ENCODE measurements at places on chromosomes 16 and 17.

DNA sequence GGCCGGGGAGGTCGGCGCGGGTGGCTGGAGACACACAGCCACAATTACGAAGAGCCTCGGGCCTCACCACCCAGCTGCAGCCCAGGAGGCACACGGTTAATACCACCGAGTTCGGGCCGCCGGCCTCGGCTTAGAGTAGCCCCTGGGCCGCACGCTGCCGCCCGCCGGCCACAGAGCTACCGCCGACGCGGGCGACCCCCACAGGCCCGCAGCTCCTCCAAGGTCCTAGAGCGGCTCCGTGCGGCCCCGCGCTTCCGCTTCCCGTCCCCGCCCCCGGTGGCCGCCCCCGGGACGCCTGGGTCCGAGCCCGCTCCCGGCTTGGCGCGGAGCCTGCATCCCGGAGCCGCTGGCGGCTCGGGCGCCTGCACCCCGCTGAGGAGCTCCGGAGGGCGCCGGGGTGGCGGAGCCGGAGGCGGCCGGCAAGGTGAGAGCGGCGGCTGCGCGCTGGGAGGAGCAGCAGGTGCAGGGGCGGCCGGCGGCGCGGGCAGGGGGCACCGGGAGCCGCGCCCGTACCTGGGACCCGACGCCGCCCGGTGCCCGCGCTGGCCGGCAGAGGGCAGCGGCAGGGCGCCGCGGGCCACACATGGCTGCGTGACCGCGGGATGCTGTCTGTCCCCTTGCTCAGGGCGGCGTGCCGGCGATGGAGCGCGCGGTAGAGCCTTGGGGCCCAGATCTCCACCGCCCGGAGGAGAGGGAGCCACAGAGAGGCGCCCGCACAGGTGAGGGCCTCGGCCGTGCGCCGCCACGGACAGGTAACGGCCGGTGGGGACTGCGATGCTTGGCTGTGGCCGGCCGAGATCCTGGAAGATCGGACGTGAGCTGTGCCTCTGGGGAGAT, at the start of gene ZNF48:
Gene ZNF48, plus strand, starts transcription at position 266 of the 837 bp plus-strand sequence. Its CDS starts 375 bp downstream, at position 641.
- peak; percentile 29 for DNase-seq

DNA sequence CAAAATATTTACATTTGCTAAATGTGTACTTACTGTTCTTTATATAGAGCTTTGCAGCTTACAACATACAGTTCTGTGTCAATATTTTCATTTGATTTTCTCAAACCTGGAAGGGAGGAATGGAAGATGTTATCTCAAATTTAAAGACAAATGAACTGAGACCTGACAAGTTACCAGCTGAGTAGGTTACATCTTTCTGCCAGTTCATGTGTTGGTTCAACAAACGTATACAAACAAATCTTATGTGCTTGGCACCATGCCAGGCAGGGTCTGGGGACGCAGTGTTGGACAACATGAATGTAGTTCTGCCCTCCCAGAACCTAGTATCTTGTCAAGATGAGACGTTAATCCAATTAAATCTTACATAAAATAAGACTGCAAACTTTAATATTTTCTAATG, 507.5 kb upstream of the HSBP1 start:
- DNase-seq: no peak

DNA sequence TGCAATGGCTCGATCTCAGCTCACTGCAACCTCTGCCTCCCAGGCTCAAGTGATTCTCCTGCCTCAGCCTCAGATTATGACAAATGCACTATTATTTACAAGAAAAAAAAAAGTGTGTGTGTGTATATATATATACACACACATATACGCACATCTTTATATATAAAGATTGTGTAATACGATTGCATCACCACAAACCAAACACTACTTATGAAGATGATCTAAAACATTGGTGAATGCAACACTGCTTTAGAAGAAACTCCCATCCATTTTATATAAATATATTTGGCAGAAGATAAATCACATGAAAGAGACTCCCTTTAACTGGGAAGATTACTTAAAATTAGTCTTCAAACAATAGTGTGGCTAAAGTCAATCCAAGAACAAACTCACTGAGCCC, 96.7 kb downstream of the SYCE1L start:
- DNase-seq: no peak

GRCh38 chr17:67244431-67245072, 444 bp downstream of the HELZ start:
- DNase-seq: no peak

- no peak for DNase-seq
These were observed 7.1 kb downstream of the TAF1C start for GRCh38 chr16:84179612-84180320.

- DNase-seq: no peak
These were observed 338.3 kb downstream of the CA10 start for GRCh38 chr17:51820252-51820651.

DNA sequence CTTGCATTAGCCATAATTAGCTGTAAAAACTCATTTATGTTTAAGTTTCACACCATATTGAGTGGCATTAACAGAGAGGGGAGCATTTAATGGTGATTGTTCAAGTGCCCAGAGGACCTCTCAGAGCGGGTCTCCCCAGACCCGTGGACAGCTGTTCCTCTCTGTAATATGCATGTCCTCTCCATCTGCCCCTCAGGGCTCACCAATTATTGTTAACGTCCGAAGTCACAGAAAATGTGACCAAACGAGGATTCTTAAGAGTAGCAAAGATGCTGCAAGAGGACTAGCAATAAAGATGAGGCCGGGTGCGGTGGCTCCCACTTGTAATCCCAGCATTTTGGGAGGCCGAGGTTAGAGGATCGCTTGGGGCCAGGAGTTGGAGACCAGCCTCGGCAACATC, 130.2 kb downstream of the CPPED1 start:
- no peak for DNase-seq

- DNase-seq: no peak
These were observed 8.0 kb downstream of the SECTM1 start for GRCh38 chr17:82325286-82326180.

GRCh38 chr17:80446645-80447405, 29.6 kb downstream of the NPTX1 start:
- no peak for DNase-seq

- DNase-seq: no peak
These were observed 69.9 kb upstream of the CDH5 start for GRCh38 chr16:66296591-66296990.

DNA sequence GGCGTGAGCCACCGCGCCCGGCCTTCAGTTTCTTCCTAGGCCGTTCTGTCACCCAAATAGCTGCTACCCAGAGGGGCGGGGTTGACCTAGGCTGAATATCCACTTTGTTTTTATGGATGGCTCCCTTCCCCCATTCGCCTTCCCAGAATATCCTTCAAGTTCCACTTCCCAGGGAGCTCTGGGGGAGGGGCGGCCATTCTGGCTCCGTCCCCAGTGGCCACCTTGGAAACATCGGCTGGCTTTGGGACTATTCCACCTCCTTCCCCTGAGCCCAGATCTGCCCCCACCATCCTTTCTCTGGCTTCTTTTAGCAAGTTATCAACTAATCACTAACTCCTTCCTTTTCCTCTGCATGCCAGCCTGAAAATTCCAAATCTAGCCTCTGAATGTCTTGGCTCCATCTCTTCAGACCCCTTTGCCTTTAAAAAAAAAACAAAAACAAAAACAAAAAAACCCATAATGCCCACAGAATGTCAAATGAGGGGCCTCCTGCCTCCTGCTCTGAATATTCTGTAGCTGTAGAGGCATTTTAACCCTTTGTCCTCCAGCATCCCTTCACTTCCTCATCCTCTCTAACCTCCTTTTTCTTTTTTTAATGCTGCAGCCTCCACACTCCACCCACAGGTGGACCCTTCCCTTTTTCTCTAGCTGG, 6.4 kb downstream of the ATP1B2 start:
- no peak for DNase-seq

DNA sequence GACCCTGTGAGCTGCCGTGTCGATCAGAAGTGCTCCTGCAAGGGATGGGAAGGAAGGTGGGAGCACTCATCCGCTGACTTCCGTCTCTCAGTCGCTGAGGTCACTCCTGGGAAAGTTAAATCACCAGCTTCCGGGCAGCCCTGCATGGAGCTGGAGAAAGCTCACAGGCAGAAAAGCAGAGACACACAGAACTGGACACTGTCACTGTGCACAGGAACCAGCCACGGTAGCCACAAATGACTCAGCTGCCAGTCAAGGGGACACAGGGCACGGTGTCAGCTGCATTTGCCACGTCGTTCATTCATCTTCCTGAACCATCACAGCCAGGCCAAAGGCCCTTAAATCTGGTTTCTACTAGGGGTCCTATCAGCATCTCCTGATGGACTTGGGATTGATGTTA, 226.4 kb upstream of the PSMD7 start:
- DNase-seq: no peak

GRCh38 chr17:40793832-40794231, 5.9 kb downstream of the KRT28 start:
- DNase-seq: no peak

DNA sequence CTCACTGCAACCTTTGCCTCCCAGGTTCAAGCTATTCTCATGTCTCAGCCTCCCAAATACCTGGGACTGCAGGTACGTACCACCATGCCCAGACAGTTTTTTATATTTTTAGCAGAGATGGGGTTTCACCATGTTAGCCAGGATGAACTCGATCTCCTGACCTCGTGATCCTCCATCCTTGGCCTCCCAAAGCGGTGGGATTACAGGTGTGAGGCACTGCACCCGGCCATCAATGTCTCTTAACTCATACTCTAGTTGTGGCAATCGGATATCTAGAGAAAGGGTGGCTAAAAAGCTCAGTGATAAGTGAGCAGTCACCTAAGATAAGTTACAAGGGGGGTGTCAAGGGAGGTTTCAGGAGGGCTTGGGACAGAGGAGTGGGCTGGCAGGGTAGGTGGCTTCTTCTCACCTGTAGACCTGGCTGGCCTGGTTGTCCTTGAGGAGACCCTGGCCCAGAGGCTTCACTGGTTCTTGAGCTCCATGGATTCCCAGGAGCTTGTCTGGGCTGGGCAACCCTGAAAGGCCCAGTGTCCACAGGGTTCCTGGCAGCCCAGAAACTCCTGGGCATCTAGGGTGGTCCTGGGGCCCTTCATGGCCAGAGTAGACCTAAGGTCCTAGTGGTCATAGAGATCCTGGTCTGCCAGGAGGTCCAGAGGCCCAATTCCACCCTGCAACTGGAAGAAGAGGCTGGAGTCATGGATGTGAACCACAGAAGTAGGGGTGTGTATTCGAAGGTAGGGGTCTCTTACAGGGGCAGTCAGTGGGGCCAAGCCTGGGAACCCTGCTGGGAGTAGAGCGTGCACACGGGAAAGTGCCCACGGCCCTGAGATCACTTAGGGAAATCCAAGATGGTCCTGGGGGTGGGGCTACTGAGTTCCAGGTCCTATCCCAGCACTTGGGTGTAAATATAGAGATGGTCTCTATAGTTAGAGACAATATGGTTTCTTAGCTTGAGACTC, 12.7 kb upstream of the IGFBP4 start:
- DNase-seq: no peak

DNA sequence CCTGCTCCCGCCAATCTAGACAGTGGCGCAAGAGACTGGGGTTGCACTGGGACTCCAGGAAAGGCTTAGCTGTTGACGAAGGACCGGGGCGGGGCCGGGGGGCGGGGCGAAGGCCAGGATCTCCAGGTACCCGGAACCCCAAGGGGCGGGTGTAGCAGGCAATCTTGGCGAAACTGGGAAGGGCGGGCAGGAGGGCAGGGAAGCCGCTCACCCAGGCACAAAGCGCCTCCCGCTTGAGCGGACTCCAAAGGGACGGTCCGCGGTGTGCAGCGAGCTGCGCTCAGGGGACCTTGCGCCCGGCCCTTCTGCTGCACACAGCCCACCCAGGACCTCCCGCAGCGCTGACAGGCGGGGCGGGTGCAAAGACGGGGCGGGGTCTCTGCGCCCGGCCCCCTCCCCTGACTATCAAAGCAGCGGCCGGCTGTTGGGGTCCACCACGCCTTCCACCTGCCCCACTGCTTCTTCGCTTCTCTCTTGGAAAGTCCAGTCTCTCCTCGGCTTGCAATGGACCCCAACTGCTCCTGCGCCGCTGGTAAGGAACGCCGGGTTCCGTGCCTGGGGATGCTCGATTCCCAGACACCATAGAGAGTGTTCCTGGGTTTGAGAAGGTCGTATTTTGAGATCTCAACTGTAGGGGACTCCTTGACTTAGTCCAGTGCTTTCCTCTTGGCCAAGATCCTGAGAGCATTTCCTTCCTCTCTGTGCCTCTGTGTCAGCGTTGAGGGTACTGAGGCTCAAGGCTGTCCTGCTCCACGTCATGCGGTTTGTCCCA, at the start of gene MT1F:
Gene MT1F, plus strand, starts transcription at position 405 of the 772 bp plus-strand sequence. Its CDS starts 100 bp downstream, at position 505.
- DNase-seq: peak; percentile 69

GRCh38 chr16:19114359-19115147, 789 bp downstream of the ITPRIPL2 start:
- no peak for DNase-seq

- DNase-seq: no peak
These were observed 2.1 kb upstream of the C17orf107 start for GRCh38 chr17:4897198-4897687.

GRCh38 chr16:80509872-80510271, 30.9 kb upstream of the DYNLRB2 start:
- DNase-seq: no peak
